GM23248 (cell line): ENCODE measurements at places on chromosomes 1 and 21. TPM values are rescaled to one million over a fixed set of nuclear protein-coding genes. Genes with fewer than 3 reads are reported as not detected.
A peak's percentile ranks its signal among the peaks of the same experiment; 100 is the strongest.

- peaks cover 13% of the 10 kb centered on the region for H3K4me1 ChIP-seq
- peak; percentile 84 for DNase-seq
- no peaks in the 10 kb centered on the region for H3K27me3 ChIP-seq
- no peak overlapping the region for H3K4me3 ChIP-seq
Measured at GRCh38 chr1:28354121-28354520, 15.4 kb upstream of the PHACTR4 start.

- no peaks in the 10 kb centered on the region for H3K27me3 ChIP-seq
- no peak overlapping the region for H3K4me3 ChIP-seq
- H3K27ac ChIP-seq: no peak overlapping the region
- peaks cover 15% of the 10 kb centered on the region for H3K4me1 ChIP-seq
- H3K36me3 ChIP-seq: peaks cover 2% of the 10 kb centered on the region; the same call in 1 of the 2 replicates
Measured at GRCh38 chr1:183882335-183883167, 77.6 kb downstream of the RGL1 start.

DNA sequence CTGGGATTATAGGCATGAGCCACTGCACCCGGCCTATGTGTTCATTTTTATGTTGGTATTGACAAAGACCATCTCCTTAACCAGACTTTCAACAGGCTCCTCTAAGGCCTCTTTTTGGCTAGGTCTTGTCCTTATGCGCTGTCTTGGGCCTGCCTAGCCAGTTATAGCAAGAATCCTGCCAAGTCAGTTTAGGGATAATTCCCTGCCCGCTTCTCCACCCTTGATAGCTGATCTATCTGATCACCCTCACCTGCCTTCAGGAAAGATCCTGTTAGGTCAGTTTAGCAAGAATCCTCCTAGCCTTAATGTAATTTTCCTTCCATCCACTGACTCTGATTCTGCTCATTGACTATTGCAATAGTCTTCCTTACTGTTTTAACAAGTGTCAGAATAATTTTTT lies 2.4 kb upstream of the B4GALT3 start:
- no peak overlapping the region for H3K4me3 ChIP-seq
- no peak overlapping the region for H3K27ac ChIP-seq
- no peaks in the 10 kb centered on the region for H3K27me3 ChIP-seq
- peaks cover 15% of the 10 kb centered on the region for H3K4me1 ChIP-seq
- no peaks in the 10 kb centered on the region for H3K36me3 ChIP-seq

DNA sequence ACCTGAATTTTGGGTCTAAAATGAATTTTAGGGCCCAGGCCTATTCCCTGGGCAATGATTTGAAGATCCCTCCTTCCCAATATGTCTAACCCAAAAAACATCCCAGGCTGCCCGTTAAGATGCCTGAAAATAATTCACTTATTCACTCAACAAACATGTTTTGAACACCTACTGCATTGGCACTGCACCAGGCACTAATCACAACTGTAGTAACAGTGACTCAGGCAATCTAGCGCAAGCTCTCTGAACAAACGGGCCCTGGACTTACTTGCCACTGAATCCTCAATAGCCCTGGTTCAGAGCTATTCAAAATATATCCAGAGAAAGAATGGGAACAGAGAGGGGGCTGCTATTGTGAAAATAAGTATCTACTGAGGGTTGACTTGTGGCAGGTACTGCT lies 4.2 kb downstream of the CD244 start:
- DNase-seq: no peak
- no peaks in the 10 kb centered on the region for H3K36me3 ChIP-seq
- H3K4me1 ChIP-seq: no peaks in the 10 kb centered on the region
- no peaks in the 10 kb centered on the region for H3K27me3 ChIP-seq

- DNase-seq: no peak
- no peaks in the 10 kb centered on the region for H3K27me3 ChIP-seq
- no peak overlapping the region for H3K27ac ChIP-seq
- H3K4me3 ChIP-seq: no peak overlapping the region
- no peaks in the 10 kb centered on the region for H3K4me1 ChIP-seq
Measured at GRCh38 chr1:180444522-180444921, 57.9 kb downstream of the ACBD6 start.

GRCh38 chr1:201327687-201328240 lies 44.5 kb downstream of the PKP1 start:
- H3K4me3 ChIP-seq: no peak overlapping the region
- H3K27ac ChIP-seq: no peak overlapping the region
- H3K36me3 ChIP-seq: no peaks in the 10 kb centered on the region
- no peaks in the 10 kb centered on the region for H3K4me1 ChIP-seq
- H3K27me3 ChIP-seq: peaks cover 4% of the 10 kb centered on the region; the same call in 1 of the 2 replicates

GRCh38 chr1:87530042-87530807 lies 201.5 kb downstream of the LMO4 start:
- H3K4me3 ChIP-seq: no peak overlapping the region
- no peaks in the 10 kb centered on the region for H3K27me3 ChIP-seq
- H3K27ac ChIP-seq: no peak overlapping the region
- H3K36me3 ChIP-seq: no peaks in the 10 kb centered on the region

DNA sequence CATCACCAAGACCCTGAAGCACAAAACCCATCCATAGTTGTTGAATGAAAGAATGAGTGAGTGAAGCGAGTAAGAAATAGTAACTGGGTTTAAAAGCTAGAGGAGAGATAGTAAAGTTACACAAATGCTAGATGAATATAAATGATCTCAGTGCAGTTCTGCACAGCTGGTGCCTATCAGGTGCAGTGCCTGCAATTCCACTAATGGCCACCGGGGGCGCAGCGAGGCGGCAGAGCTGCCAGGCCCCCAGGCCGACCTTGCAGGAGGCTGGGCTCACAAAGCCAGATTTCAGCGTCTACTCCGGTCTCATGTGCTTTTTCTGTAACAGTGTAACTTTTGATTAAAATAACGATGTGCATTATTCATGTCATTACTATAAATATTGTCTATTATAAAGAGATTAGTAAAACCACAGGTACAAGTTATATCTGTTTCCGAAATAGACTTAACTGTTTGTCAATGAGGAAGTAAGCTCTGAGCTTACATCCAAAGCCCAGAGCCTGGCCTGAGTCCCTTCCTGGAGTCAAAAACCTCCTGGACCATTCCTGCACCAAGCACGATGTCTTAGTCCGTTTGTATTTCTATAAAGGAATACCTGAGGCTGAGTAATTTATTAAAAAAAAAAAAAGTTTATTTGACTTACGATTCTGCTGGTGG lies 477.6 kb downstream of the NPHP4 start:
- no peak overlapping the region for H3K4me3 ChIP-seq
- no peaks in the 10 kb centered on the region for H3K4me1 ChIP-seq
- H3K27me3 ChIP-seq: no peaks in the 10 kb centered on the region
- H3K27ac ChIP-seq: no peak overlapping the region

DNA sequence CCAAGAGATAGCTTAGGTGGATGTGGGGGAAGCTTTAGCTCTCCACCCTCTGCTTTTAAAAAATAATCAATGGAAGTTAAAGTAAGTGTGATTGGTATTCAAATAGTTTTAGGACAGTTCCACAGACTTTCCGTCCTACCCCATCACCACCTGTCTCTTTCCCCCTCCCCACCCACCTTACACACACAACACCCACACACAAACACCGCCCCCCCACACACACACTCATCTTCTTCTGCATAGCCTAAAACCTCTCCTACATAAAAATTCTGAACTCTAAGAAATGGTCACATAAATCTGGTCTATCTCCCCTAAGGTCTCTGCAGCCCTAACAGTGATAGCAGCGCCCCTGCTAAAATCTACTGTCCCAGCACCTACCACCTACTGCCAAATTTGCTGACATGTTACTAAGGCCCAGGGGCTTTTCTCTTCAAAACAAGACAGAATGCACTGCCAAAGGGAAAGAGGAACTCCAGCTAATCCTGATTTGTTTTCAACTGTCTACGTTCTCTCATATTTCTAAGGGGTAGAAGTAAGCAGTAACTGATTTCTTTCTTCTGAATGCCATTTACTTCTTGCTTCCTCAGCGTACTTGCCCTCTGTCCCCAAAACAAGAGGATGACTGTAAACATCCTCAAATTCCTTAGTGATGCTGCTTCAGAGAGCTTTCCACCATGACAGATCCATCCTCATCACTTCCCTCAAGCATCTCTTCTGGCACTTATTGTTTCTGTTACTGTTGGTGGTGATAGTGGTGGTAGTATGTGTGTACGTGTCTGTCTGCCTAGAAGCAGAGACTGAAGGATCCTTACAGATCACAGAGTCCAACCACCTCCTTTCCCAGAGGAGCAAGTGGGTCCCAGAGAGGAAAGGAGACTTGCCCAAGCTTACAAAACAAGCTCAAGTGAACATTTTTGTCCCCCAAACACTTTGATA lies 56.8 kb downstream of the LUZP1 start:
- peaks cover 37% of the 10 kb centered on the region for H3K4me1 ChIP-seq
- peak overlapping the region; percentile 39 for H3K27ac ChIP-seq
- H3K27me3 ChIP-seq: no peaks in the 10 kb centered on the region
- peak; percentile 53 for DNase-seq
- no peak overlapping the region for H3K4me3 ChIP-seq
- H3K36me3 ChIP-seq: no peaks in the 10 kb centered on the region; the same call in 1 of the 2 replicates

GRCh38 chr1:170959385-170959784 lies 24.1 kb downstream of the MROH9 start:
- DNase-seq: peak; percentile 77
- no peak overlapping the region for H3K27ac ChIP-seq
- no peaks in the 10 kb centered on the region for H3K36me3 ChIP-seq
- no peak overlapping the region for H3K4me3 ChIP-seq

- no peak overlapping the region for H3K4me3 ChIP-seq
- no peaks in the 10 kb centered on the region for H3K4me1 ChIP-seq
- H3K27me3 ChIP-seq: no peaks in the 10 kb centered on the region
- H3K27ac ChIP-seq: no peak overlapping the region
- DNase-seq: no peak
Measured at GRCh38 chr1:27037518-27037917, 24.9 kb upstream of the TENT5B start.

DNA sequence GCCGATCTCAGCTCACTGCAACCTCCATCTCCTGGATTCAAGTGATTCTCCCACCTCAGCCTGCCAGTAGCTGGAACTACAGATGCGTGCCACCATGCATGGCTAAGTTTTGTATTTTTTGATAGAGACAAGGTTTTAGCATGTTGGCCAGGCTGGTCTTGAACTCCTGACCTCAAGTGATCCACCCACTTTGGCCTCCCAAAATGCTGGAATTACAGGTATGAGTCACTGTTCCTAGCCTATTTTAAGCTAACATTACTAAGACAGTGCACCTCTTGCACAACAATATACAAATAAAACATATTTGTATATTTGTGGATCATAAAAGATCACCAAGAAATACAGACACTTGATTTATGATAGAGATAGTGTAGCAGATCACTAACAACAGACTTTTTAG lies 139.1 kb downstream of the DUSP10 start:
- DNase-seq: peak; percentile 64
- H3K4me3 ChIP-seq: no peak overlapping the region
- H3K27ac ChIP-seq: no peak overlapping the region
- no peaks in the 10 kb centered on the region for H3K36me3 ChIP-seq

PPM1J gene
- total RNA-seq: 0.13 and 0.54 TPM in 2 replicates

DNA sequence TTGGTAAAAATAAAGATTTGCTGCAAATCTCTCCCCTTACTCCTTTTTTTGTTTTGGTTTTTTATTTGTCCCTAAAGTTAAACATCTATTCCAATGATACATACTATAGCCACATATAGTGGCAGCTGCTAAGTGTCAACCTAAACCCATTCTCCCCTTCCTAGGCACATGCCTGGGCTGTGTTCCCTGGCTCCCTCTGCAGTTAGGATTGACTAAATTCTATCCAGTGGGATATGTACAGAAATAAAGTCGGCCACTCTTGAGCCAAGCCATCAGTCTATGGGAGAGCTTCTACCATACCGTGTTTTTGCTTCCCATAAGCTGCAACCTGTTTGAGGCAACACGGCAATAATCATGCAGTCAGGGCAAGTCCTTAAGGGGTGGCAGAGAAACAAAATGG lies 23.6 kb downstream of the MCOLN3 start:
- no peaks in the 10 kb centered on the region for H3K36me3 ChIP-seq
- DNase-seq: no peak

- 0 out of 2 replicates have a peak overlapping the region, but pooled peaks have one; percentile 4 for H3K27ac ChIP-seq
- H3K4me3 ChIP-seq: no peak overlapping the region
- DNase-seq: no peak
- peaks cover 13% of the 10 kb centered on the region for H3K4me1 ChIP-seq
- H3K27me3 ChIP-seq: no peaks in the 10 kb centered on the region
- 0 out of 2 replicates have a peak, but pooled peaks cover 4% of the 10 kb centered on the region for H3K36me3 ChIP-seq
Measured at GRCh38 chr1:225596736-225597135, 56.2 kb downstream of the ENAH start.

ANKRD35 gene
- 0.38 and 0.65 TPM in 2 replicates for total RNA-seq

MFSD2A gene
- 4.6 and 9.4 TPM in 2 replicates for total RNA-seq
